ENCODE measurements at places on chromosomes 11 and 22.
A peak's percentile ranks its signal among the peaks of the same experiment; 100 is the strongest.

- no peak for DNase-seq
Observed at GRCh38 chr11:66958956-66959274, 732 bp upstream of the PC start.

GRCh38 chr11:44464741-44465140 lies 100.7 kb upstream of the CD82 start:
- DNase-seq, result no peak

- no peak for DNase-seq
Observed at GRCh38 chr11:56396047-56396446, 16.4 kb upstream of the OR5AL1 start.

DNA sequence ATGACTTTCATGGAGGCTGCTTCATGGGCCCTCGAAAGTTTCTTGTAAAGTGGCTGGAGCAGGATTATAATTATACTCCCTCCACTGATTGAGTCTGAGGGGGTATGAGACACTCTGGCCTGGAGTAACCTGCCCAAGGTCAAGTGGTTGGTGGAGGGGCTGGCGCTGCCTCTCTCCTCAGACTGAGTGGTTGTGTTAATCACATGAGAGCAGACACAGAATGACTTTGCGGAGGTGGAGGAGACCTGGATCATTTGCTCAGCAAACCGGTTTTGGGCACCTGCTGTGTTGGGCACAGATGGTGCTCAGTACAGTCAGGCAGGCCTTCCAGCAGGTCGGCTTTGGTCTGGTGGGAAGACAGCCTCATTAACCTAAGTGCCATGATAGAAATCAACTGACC lies 11.8 kb downstream of the BCR start:
- DNase-seq, result no peak

DNA sequence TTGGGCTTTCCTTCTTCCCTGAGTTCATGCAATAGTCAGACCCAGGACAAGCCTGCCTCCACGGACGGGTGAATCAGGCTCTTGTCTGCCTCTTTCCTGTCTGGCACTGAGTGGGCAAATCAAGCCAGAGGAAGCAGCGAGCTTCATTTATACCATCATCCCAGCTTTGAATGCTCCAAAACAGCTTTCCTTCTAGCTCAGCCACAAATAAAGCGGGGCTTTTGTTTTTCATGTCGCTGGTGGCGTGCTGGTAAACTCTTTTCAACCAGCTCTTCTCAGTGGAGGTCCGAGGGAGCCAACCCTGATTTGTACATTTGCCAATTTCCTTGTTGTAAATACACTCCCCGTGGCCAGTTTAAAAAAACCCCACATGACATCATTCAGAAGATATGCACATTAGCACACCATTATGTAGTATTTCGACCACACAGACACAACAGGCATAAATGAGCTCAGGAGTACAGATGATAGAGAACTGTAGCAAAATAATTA lies 8.6 kb downstream of the C11orf91 start:
- peak; percentile 92 for DNase-seq

DNA sequence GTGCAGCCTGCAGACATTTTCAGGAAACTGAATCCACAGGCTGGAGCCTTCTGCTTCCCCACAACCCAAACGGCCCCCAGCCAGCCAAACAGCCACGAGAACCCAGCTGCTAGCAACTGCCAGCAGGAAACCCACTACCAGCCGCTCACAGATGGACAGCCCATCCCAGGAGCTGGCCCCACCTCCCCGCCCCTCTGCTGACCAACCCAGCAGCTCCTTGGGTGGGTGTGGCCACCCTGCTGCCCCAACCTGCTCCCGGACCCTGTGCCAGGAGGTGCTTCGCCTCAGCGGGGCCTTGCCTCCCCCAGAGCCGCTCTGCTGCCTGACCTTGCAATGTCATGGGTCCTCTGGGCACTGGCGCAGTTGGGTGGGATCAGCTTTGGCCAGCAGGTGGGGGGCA lies 8.2 kb upstream of the CCDC188 start:
- no peak for DNase-seq

DNA sequence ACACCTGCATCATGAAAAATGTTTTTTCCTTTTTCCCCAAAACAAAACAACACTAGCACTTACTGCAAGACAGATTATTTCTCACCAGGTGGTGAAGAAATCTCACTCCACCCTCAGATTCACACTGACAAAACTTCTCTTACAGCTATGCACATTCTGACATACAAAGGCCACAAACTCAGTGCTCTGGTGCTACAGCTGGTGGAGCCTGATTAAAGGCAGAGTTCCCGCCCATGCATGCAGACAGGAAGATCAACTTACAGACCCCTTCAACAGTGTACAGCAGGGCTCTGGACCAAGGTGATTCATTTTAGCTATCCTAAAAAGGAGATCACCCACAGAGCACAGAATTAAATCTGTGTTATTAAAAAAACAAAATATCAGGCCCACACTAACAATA lies 112.6 kb downstream of the CADM1 start:
- no peak for DNase-seq

DNA sequence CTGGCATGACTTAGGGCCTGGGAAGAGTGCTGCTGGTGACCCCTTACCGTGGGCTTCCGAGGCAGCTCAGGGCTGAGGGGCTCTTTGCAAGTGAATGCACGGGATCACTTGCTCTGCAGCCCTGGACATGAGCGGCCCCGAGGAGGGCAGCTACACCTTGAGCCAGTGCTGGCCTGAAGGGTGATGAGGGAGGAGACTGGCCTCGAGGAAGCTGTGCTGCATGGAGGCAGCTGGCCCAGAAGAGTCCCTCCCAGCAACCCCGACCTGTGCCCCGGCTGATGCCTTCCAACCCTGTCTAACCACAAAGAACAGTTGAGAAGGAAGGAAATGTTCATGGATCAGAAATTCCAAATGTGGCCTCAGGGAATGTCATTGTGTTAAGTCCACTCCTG lies 45.2 kb downstream of the TBX1 start:
- no peak for DNase-seq

DNA sequence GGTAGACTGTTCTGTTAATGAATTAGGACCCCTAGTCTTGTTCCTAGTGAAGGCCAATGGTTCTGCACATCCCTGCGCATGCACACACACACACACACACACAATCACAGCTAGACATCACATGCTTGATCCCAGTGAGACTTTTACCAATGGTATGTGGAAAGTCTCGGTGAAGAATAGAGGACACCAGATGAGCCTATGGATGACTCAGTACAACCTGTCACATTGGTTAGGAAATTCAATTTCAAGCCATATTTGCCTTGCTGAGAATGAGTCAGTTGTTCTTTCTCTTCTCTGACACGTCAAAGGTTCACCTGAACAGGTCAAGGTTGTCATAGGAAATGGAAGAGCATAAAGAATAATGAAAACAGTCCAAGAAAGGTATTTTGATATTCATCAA lies 122.0 kb downstream of the SLC17A6 start:
- DNase-seq, result no peak

DNA sequence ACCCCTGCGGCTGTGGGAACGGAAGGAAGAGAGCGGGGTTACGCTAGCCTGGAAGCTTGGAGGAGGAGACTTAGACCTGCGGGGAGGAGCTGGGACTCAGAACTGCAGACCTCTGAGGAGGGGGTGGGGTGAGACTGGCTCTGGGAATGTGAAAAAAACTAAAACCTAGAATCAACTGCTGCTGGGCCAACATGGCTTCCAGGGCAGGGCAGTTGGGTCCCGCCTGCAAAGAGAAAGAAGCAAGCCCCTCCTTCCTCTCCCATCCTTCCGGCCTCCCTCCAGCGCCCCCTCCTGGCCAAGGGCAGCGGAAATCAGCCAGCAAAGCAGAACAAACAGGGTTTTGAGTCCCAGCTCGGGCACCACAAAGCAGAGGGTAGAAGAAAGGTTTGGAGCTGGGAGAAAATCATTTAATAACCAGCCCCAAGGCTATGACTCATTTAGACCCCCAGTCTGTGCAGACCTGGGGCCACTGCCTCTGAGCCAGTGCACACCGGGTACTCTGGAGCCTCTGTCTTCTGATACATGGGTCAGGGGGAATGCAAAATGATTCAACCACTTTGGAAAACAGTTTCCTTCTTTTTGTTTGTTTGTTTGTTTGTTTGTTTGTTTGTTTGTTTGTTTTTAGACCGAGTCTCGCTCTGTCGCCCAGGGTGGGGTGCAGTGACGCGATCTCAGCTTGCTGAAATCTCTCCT lies 7.3 kb upstream of the NCF4 start:
- no peak for DNase-seq
